Natural killer cell treated with Interleukin-12 subunit alpha and Interleukin-12 subunit beta and Interleukin-15 and Interleukin-18, amount 100 ng/mL, for 72 hours (primary cell): ENCODE measurements at places on chromosomes 1 and 21. TPM values are rescaled to one million over a fixed set of nuclear protein-coding genes. Genes with fewer than 3 reads are reported as not detected.

The MAP3K21 gene
- 3.0 TPM for total RNA-seq

The RER1 gene
- 161 TPM for total RNA-seq

The AGMAT gene
- 8.6 TPM for total RNA-seq

The FAM110D gene
- not detected for total RNA-seq

The TMEM269 gene
- total RNA-seq = 1.9 TPM

The MFAP2 gene
- total RNA-seq = not detected

The SHISA4 gene
- 2.5 TPM for total RNA-seq

The IGSF3 gene
- total RNA-seq = 0.36 TPM

The DCDC2B gene
- 0.22 TPM for total RNA-seq

The TMPRSS2 gene
- not detected for total RNA-seq

The TGFB2 gene
- total RNA-seq = not detected

The CDCA8 gene
- 29.8 TPM for total RNA-seq

The IFNLR1 gene
- total RNA-seq = 0.36 TPM

The SEC16B gene
- total RNA-seq = not detected

The IL20 gene
- not detected for total RNA-seq

The CD53 gene
- total RNA-seq = 897 TPM

The PSMD4 gene
- 193 TPM for total RNA-seq

The VASH2 gene
- total RNA-seq = 0.81 TPM

The TSPAN1 gene
- not detected for total RNA-seq

The UBXN10 gene
- total RNA-seq = 0.26 TPM

The FGR gene
- 14.2 TPM for total RNA-seq

The NBPF8 gene
- 23.5 TPM for total RNA-seq

The RPS8 gene
- total RNA-seq = 1,127 TPM

The ETV3L gene
- total RNA-seq = 1.7 TPM

The SHISAL2A gene
- 5.3 TPM for total RNA-seq

The AUNIP gene
- total RNA-seq = 15.1 TPM

The PGLYRP4 gene
- total RNA-seq = not detected

The CYP4A11 gene
- total RNA-seq = not detected

The TACSTD2 gene
- total RNA-seq = not detected

The MROH7 gene
- total RNA-seq = 0.84 TPM

The SLC16A4 gene
- total RNA-seq = not detected

The CNR2 gene
- 2.1 TPM for total RNA-seq

The HSD11B1 gene
- total RNA-seq = 0.43 TPM
